Smooth muscle cell of trachea (primary cell): ENCODE measurements at places on chromosomes 11 and 22. TPM values are rescaled to one million over a fixed set of nuclear protein-coding genes. Genes with fewer than 3 reads are reported as not detected.

CASP4 gene
- 116 and 179 TPM in 2 replicates for total RNA-seq

NUP160 gene
- 25.3 and 45.2 TPM in 2 replicates for total RNA-seq

KRTAP5-7 gene
- total RNA-seq, result 0.17 TPM in 1 of 2 replicates, not detected in the other

CLCF1 gene
- 3.1 TPM in 2 replicates for total RNA-seq

IGSF22 gene
- total RNA-seq, result not detected in 2 replicates

THRSP gene
- total RNA-seq, result 0.15 TPM in 1 of 2 replicates, not detected in the other

SMIM35 gene
- total RNA-seq, result not detected in 2 replicates

P2RX3 gene
- not detected in 2 replicates for total RNA-seq

MYOD1 gene
- not detected in 2 replicates for total RNA-seq

TRPM5 gene
- total RNA-seq, result not detected in 2 replicates

HBG2 gene
- total RNA-seq, result not detected in 2 replicates
